ENCODE measurements at places on chromosomes 16 and 17.

DNA sequence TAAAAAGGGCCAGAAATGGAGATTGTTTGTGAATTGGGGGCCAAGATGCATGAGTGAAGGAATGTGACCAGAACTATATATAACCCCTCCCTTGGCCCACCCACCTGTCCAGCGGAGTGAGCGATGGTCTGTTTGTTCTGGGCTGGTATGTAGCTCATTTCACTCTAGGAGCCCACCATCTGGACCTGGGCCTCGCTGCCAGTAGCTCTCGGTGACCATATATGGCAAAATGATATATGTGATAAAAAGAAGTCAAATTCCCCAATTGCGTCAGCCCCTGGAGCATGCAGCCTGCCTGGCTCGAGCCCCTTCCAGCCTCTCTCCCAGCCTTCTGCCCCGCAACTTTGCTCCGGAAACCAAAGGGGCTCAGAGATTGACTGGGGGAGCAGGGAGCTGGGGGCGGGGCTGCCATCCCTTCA is 47.3 kb downstream of the CCDC42 start:
- no peak for DNase-seq

DNA sequence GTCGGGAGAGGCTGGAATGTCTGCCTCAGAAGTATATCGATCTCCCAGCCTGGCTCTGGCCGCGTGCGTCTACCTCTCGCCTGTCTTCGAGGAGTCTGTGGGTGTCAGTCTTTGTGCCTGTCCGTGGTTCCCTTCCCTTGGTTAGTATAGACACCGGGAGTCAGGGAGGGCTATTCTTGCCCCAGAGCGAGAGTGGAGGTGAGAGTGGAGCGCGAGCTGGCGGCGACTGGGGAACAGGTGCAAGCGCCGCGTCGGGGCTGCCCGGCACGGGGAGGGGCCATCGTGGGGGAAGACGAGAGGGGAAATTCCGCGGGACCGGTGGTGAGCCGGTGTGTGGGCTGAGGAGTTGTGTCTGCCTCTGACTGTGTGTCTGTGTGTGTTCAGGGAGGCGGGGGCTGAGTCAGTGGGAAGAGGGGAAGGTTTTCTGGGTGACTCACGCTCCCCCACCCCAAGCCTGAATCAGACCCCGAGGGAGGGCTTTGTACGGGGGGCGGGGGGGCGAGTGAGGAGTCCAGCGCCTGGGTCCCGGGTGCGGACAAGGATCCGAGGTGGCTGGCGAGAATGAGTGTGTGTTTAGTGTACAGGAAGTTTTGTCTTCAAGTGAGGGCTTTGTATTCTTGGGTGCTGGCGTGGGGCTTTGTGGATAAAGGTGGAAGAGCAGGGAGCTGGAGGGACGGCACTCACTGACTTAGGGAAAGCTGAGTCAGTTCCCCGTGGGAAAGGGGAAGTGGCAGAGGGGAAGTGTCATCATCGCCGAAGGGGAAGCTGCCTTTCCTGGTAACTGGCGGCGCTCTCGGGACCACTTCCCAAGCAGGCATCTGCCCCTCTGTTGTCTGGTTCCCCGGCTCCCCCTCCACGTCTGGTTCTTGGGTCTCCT is 8.6 kb downstream of the KDM6B start:
- no peak for DNase-seq

DNA sequence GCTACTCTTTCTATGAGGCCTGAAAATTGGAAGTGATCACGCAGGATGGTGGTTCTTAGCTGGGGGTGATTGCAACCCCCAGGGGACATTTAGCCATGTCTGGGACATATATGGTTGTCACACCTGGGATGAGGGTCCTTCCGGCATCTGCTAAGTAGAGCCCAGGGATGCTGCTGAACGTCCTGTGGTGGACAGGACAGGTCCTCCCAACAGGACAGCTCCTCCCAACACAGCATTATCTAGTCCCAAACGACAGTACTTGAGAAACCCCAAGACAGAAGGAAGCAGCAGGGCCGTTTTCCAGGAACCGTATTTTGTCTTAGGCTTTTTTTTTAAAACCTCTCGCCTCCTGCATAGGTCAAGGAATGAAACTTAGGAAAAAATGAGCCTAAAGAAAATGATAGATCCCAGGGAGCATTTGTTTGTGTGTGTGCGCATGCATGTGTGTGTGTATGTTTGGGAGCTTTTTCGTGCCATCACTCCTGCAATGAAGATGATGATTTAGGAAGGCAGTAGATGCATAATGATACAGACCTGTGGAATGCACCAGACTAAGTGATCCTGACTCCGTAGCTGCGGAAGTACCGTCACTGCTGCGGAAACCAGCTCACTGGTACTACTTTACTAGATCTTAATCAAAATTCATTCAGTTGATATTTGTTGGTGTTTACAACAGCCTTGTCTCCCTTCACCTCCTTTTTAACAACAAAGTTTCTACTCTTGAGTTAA is 118.2 kb downstream of the SNX29 start:
- no peak for DNase-seq

- DNase-seq, result no peak
Measured at GRCh38 chr17:33888455-33888854, 366.6 kb upstream of the CCL2 start.

DNA sequence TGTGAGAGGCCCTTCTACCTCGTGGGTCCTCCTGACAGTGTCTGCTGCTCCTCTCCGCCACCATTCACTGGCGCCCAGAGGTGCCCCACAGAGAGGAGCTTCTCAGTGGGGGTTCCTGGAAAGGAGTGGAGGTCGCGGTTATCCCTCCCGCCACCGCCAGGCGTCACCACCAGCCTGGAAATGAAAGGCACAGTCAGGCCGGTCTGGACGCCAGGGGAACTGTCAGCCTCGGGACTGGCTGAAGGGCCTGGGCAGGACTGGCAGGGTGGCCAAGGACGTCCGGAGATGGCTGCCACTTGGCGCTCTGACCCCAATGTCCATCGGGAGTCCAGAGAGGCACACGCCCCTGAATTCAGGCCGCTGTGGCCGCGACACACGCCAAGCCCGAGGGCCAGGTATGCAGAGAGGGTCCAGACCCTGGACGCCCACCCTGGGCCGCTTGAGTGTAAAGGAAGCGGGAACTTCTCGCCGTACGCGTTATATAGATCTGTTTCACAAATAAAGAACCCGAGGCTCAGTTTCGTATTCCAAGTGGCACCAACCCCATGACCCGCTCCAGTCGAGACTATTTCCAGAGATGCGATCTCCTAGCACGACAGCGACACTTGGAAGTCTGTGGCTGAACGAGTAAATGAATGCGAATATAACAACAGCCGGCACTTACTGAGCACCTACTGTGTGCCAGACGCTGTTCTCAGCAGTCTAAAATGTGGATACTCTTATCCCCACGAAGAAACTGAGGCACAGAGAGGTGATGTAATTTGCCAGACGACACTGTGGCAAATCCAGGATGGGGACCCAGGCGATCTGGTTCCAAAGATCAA is 7.6 kb upstream of the NXPH3 start:
- peak; percentile 49 for DNase-seq

GRCh38 chr16:65570261-65570660 is 448.4 kb upstream of the CDH11 start:
- no peak for DNase-seq

DNA sequence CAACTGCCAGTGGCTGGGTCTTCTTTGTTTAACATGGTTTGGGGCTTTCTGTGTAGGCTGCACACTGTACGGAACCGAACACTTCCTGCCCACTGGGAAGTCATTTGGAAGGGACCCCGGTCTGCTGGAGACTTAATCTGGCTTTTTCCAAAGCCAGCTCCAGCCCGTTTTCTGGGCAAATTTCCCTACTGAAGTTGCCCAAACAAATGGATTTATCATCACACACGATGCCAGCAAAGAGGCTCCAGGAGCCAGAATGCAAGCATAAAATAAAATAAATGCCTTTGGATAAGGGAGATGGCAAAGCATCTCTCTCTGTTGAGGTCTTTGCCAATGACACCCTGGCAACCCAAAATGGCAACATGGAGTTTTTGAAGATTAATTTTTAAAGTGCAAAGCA is 259.9 kb upstream of the IRX3 start:
- DNase-seq, result no peak

GRCh38 chr17:4160294-4160859 is 17.4 kb downstream of the CYB5D2 start:
- no peak for DNase-seq

- no peak for DNase-seq
Measured at GRCh38 chr17:62587554-62587953, 39.9 kb upstream of the MRC2 start.
